Hippocampal formation (tissue), 2 donors: ENCODE measurements at places on chromosomes 6 and 20.

- DNase-seq = no peak
These were observed 295.5 kb downstream of the PLCB1 start for GRCh38 chr20:8427419-8428040.

DNA sequence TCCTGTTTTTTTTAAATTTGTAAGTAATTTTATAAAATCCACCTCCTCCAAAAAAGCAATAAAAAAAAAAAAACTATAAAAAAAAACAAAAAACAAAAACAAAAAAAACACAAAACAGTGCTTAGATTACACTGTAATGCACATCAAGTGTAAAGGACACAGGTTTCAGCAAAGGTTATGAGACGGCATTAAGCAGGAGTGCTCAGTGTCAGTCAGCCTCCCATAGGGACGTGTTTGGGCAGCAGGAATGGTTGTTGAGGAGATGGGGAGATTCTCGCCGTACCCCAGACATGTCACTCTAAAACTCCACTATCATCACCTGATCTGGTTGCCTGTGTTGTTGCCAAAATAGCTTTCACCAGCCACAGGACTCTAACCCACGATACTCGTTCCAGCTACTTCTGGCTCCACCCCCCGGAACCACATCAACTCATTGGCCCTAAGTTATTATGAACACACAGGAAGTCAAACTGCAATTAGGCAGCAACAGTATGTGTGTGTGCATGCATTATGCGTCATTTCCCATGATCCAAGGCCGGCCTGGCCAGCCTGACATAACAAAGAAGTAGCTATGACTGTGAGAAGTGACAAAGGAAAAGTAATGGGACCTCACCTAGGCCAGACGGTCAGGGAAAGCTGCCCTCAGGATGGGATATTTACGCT lies 28.7 kb downstream of the ECT2L start:
- DNase-seq = no peak

GRCh38 chr6:62371453-62372210 lies 85.6 kb upstream of the KHDRBS2 start:
- peak; percentile 6 for DNase-seq

GRCh38 chr6:139577124-139577762 lies 202.8 kb upstream of the CITED2 start:
- DNase-seq = no peak

DNA sequence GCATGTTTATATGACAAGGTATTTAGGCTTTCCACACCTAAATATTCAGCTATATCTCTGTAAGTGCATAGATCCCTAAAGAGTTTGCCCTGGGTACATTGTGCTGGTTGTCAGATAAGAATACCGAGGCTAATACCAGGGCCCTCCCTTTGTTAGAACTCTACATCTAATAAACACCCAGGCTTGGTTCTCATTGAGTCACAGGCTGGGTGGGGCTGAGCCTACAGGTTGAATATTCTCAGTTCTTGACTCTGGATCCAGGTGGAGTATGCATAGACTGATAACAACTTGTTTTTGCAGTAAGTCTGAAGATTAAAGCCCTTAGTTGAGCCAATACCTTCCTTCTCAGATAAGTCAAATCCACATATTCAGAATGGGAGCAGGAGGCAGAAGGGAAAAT lies 312.2 kb upstream of the FLRT3 start:
- DNase-seq = no peak

GRCh38 chr20:58690396-58691135 lies 2.0 kb upstream of the NPEPL1 start:
- no peak for DNase-seq

GRCh38 chr20:38032585-38033329 lies 499 bp downstream of the TTI1 start:
- no peak for DNase-seq

- DNase-seq = no peak
These were observed 8.1 kb upstream of the OCSTAMP start for GRCh38 chr20:46558511-46558959.

- no peak for DNase-seq
These were observed 18.4 kb upstream of the MRPS18A start for GRCh38 chr6:43705996-43706395.

DNA sequence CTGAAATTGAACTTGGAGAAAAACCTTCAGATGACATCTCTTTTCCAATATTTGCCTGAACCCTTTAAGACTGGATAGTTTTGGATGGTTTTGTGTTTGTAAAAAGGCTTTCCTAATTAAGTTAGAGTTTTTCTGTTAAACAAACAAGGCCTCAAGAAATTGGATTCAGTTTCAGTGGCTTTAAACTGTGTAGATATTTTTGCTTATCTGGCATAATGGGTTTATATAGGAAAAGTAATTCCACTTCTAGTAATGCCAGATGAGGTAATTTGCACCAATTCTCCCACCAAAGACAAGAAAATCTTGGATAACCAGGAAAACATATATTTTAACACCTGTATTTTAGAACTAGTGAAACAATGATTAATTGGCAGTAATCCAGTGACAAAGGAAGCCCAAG lies 12.0 kb upstream of the TRDN start:
- no peak for DNase-seq
